Activated CD4-positive, alpha-beta T cell treated with anti-CD3 and anti-CD28 coated beads for 24 hours (primary cell): ENCODE measurements at places on chromosomes 3 and 15.

DNA sequence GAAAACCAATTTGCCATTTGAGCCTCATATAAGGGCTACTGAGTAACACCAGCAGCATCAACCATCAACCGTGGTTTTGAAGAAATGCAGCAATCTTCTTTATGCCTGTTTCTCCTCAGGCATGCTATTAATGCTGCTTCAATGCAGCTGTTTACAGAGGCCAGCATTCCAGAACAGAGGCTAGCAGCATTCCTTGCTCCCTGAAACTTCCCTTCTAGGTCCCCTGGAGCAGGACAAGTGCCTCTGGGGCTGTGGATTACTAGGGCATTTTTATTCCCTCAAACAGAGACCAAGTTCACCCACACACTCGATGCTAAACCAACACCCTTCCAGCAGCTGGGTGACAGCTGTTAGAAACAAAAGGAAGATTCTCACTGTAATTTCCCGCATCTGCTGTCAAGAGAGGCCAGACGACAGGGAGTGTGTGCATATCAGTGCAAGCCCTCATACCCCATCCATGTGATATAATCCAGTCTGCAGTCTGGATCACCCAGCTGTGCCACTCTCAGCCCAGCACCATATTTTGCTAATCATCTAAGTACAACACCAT is 57.5 kb downstream of the HOMER2 start:
- no peak for DNase-seq

- DNase-seq: no peak
Measured at GRCh38 chr15:100131321-100132224, 210.2 kb downstream of the ADAMTS17 start.

DNA sequence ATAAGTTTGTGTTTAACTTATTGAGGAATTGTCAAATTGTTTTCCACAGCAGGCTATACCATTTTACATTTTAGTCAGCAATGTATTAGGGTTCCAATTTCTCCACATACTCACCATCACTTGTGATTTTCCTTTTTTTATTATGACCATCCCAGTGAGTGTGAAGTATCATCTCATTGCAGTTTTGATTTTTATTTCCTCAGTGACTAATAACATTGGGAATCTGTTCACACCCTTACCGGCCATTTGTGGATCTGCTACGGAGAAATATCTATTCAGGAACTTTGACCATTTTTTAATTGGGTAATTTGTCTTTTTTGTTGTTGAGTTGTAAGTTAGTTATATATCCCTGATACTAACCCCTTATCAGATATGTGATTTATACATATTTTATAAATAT is 54.8 kb upstream of the LMCD1 start:
- no peak for DNase-seq

DNA sequence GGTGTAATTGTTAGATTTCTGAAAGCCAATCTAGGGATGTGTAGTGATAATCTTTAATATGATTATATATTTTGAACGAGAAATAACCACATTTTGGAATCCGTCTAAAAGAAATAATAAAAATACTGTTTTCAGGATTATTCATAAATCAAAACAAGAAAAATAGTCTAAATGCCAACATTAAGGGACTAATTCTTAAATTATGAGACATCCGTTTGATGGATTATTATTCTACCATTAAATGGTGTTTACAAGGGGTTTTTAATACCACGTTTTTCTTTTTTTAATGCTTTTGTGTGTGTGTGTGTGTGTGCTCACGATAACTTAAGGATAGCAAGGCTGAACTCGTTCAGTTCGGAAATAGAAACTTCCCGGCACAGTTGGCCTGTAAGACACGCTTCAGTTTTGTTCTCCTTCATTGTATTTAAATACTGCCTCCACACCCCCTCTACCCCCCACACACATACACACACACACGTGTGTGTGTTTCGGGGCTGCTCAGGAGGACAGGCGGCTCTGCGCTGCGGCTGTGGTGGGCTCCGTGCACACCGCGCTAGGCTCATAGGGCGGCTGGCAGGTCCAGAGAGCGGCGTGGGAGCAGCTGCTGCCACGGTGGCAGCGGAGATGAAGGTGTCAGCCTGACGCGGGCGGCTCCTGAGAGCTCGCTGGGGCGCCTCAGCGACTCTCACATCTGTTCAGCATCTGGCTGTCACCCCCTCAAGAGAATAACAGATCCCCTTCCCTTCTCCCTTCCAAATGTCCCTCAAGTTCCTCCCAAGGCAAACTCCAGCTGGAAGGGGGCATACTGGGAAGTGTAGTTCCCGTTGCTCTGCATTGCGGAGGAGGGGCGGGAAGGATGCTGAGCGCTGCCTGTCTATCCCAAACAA is 23.0 kb upstream of the ANP32A start:
- no peak for DNase-seq

DNA sequence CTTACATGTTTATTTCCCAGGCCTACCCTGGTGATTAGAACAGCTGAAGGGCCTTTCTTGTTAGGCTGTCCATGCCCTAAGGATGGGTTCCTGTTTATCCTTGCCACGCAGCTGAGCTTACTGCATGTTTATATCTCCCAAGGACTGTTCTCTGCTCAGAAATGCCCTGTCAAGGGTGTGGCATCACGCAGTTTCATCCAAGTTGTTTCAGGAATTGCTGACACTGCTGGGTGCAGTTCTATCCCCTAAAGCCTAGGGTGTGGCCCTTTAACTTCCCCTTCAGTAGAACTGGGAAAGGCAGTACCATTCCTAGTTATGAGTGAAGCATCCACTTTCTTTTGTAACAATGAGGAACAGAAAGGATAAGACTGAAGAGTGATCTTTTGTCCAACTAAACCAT is 5.0 kb downstream of the ELL3 start:
- DNase-seq: no peak

DNA sequence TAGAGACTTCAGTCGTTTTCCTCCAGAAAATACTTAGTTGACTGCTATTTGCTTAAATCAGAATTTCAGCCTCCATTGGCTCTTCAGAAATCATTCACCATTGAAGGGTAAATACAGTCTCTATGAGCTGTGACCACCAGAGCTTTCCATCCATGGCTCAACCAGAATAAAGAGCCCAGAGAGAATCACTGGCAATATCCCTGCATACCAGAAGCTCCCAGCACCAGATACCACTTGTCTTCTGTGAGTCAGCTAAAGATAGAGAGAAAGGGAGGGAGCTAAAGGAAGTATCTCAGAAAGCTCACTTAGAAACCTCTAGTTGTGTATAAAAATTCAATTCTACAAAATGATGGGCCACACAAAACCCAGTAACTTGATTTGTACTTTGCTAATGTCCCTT is 115.2 kb upstream of the TMCO5A start:
- DNase-seq: no peak

- DNase-seq: no peak
Measured at GRCh38 chr3:80970292-80970691, 791.2 kb downstream of the GBE1 start.

DNA sequence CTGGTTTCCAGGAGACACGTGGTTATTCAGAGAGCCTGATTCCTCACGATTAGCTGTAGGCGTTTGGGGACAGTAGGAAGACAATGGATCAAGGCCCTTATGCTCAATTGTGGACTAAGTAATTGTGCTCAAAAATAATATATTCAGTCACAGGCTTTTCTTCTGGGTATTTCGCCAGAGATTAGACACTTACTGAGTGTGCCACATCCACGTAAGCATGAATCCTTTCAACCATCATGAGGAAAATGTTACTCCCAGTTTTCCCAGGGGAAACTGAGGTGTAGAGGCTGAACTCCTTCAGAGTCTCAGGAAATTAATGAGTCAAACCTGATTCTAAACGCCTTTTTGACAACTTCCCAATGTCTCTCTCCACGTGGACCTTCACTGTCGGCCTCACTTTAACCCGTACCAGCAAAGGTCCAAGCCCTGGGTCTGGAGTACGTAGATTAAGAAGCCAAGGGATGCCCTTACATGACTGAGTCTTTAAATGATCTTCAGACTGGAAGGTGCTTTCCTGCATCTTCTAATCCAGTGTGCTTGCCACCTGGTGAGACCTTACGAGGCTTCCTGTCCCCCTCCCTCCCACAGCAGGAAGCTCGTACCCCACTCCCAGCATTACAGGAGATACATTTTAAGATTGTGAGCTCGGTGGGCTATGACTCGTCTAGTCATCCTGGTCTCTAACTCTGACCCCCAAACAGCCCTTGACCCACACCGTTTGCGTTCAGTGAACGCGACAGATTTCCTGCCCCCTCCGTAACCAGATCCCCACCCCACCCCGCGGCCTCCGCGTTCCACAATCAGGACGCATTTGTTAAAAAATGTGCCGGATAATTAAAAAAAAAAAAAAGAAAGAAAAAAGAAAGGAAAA is 1.7 kb downstream of the PKM start:
- DNase-seq: no peak

- no peak for DNase-seq
Measured at GRCh38 chr15:61063875-61064320, 165.2 kb downstream of the RORA start.

GRCh38 chr3:56788521-56788920 is 13.2 kb downstream of the ARHGEF3 start:
- DNase-seq: no peak

DNA sequence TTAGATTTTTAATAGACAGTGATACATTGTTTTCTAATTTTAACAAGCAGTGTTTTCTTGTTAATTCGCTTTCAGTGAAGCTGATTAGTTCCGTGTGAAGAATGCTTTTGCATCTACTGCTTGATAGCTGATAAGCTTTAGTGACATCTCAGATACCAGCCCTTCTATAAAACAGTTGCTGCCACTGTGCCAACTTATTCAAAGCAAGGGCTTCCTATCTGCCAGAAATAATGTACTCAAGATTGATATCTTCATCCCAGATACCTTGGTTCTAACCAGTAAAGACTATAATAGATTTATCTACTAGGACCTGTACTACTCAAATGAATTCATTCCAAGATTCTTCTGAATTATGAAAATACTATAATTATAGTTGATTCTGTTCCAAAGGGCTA is 30.4 kb downstream of the RARB start:
- no peak for DNase-seq

DNA sequence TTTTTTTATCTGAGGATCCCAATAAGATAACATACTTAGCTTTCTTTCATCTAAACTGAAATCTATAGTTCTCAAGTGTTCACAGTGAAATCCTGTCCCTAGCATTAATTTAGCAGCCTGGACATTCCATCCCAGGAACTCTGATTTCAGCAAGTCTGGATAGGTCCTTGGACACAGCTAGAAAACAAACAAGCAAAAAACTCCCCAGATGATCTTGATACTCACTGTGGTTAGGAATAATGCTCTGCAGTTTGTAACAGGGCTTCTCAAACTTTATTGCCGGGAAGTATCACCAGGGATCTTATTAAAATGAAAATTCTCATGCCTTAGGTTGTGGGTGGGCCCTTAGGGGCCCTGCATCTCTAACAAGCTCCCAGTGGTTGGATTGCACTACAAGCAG is 24.3 kb downstream of the THBS1 start:
- DNase-seq: no peak

DNA sequence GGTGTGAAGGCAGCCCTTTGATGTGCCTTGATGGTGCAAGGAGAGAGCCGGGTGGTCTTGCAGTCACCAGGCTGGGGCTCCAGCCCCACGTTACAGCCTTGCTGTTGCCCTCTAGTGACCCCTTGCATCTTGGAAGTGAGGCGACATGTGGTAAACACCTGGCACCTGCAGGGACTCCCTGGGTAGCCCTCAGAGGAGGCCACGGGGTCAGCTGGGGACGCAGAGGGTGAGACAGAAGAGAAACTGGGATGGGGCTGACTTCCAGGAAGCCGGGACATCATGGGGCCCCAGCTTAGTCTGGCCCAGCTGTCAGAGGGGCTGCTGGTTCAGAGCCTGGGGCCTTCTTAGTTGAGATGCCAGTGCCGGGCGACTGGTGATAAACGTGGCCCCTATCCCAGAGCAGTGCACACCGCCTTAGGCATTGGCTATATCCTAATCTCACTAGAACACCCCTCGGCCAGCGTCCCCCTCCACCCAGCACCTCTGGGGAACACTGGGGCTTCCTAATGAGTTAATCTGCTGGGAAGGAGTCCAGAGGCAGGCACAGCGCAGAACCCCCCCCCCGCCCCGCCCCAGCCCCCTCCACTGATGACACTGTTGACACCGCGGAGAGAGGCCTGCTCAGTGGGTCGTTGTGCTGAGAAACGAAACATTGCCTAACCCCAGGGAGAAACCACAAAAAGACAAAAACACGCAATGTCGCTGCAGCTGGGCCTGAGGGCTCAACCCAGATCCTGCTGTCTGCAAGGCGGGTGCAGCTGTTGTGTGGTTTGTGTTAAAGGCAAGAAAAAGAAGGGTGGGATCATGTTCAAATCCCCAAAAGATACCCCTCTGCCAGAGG is 60.5 kb upstream of the KLF13 start:
- peak; percentile 36 for DNase-seq
